Jurkat, Clone E6-1 (cell line): ENCODE measurements at places on chromosomes 7 and 10.

- DNase-seq = no peak
Measured at GRCh38 chr10:75639736-75640135, 208.3 kb downstream of the LRMDA start.

- DNase-seq = no peak
Measured at GRCh38 chr7:157233677-157234076, 95.0 kb downstream of the UBE3C start.

DNA sequence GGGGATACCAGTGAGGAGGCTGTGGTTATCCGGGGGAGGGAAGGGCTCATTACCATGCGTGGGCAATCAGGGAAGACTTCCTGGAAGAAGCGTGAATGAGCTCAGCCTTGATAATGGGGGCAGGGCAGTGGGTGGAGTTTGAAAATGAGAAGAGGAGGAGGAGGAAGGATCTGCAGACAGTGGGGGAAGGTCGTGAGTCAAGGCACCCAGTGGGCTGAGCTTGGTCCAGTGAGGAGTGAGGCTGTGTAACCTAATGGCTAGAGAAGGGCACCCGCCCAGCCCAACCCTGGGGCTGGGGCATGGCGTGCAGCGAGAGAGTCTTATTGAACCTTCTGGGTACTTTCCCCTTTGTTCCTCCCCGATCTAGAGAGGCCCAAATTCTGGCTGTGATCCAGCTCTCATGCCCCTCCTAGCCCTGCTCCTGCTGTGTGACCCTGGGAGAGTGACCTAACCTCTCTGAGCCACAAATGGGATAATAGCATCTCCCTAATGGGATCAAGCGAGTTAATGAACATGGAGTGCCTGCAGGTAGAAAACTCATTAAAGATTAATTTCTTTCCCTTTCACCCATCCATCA lies 31.5 kb downstream of the CLIP2 start:
- DNase-seq = no peak

GRCh38 chr7:123773481-123773880 lies 24.7 kb upstream of the WASL start:
- no peak for DNase-seq

GRCh38 chr10:18501198-18501597 lies 150.2 kb downstream of the NSUN6 start:
- DNase-seq = no peak

DNA sequence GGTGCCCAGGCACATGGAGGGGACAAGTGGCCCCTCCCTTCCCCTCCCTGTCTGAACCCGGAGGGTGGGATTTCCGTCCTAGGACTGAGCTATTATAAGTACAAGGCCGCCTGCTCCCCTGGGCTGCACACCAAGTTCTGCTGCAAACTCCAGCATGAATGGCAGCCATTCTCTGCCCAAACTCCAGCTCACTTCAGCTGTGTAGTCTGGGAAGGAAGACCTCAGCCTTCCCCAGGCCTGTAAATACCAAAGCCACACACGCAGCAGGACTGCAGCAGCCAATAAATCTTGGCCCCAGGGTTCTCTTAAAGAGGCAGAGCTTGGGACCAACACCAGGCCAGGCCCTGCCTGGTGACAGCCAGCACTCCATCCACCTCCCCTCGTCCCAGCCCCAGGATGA lies 291.3 kb upstream of the ZMIZ1 start:
- DNase-seq = no peak

DNA sequence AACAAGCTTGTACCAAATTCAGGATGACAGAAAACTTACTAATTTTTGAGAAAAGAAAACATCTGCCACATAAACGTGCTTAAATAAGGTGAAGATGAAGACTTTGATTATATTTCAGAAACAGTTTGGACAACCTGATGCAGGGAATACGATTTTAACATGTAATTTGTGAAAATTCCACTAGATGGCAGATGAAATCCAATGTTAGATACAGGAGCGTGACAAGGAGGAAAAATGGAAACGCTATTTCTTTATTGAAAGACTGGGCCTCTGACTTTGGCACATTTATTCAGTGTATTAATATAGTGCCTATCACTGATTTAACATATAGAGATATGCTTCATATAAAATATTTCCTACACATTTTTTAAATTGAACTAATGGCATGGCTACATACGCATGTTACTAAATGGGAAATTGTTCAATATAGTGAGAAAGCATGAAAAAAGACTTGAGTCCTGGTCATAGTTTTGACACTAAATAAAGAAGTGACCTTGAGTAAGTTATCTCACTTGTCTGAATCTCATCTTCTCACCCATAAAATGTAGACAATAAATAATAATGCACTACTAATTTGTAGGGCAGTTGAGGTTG lies 60.7 kb downstream of the CD36 start:
- peak; percentile 31 for DNase-seq

DNA sequence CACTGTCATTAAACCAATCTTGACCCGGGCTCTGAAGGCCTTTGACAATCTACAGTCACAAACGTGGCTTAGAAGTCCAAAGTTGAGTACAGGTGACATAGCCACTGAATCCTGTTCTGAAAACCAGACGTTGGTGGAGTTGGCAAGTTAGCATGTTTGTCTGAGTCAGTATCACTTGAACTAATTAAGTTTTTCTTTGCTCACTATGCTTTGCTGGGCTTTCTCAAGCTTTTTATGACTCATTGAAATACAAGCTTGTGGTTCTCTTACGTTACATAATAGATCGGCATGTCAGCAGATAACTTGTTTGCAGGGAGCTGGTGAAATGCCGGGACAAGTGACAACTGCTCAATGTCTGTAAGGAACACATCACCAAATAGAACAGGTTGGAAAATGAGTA lies 53.8 kb downstream of the ARL5B start:
- DNase-seq = no peak

GRCh38 chr7:42913591-42913990 lies 1.7 kb upstream of the C7orf25 start:
- peak; percentile 81 for DNase-seq

DNA sequence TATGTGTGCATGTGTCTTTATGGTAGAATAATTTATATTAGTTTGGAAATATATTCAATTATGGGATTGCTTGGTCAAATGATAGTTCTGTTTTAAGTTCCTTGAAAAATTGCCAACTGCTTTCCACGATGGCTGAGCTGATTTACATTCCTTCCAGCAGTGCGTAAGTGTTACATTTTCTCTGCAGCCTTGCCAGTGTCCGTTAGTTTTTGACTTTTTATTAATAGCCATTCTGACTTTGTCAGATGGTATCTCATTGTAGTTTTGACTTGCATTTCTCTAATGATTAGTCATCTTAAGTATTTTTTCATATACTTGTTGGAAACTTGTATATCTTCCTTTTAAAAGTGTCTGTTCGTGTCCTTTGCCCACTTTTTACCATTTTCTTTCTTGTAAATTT lies 434.2 kb upstream of the POT1 start:
- no peak for DNase-seq
